ENCODE measurements at places on chromosomes 16 and 17.

GRCh38 chr16:66926171-66926947 lies 1.0 kb upstream of the RRAD start:
- DNase-seq: no peak

- no peak for DNase-seq
These were observed 305.2 kb upstream of the IRX3 start for GRCh38 chr16:54591816-54592246.

- DNase-seq: no peak
These were observed 241.5 kb downstream of the MAF start for GRCh38 chr16:79359082-79359481.

DNA sequence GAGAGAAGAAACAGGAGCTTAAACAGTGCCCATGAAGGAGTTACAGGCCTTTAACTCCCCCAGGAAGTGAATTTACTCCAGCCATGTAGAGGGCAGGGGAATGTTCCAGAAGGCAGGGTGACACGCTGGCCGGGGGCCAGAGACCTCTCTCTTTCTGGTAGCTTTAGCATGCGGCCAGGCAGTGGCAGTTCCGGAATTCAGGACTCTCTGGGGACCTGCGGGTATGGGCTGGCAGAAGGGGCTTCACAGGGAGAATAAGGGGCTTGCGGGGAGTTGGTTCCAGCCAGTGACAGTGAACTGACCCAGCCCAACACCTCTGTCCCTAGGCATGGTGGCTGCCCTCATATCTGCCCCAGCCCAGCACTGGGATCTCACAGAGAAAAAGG lies 40.0 kb downstream of the MYH3 start:
- DNase-seq: no peak

DNA sequence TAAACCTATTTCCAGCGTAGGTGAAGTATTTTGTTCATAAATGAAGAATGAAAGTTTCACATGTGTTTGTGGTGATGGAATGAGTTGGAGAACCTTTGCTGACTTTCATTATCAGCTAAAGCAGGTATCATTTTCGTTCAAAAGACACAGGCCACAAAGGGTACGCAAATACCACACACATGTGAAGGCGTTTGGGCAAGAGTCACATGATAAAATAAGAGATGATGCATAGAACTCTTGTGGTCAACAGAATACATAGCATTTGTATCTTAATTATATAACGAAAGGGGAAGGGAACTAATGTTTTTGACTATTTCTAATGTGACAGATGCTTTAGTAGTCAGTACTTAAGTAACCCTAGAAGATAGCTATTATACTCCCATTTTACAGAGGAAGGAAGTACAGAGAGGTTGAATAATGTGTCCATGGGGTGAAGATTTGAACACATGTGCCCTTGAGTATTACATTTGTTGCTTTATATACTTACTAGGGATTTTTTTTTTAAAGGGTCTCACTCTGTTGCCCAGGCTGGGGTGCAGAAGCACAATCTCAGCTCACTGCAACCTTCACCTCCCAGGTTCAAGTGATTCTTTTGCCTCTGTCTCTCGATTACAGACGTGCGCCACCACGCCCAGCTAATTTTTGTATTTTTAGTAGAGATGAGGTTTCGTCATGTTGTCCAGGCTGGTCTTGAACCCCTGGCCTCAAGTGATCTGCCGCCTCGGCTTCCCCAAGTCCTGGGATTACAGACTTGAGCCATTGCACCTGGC lies 4.8 kb downstream of the RPA1 start:
- DNase-seq: no peak

DNA sequence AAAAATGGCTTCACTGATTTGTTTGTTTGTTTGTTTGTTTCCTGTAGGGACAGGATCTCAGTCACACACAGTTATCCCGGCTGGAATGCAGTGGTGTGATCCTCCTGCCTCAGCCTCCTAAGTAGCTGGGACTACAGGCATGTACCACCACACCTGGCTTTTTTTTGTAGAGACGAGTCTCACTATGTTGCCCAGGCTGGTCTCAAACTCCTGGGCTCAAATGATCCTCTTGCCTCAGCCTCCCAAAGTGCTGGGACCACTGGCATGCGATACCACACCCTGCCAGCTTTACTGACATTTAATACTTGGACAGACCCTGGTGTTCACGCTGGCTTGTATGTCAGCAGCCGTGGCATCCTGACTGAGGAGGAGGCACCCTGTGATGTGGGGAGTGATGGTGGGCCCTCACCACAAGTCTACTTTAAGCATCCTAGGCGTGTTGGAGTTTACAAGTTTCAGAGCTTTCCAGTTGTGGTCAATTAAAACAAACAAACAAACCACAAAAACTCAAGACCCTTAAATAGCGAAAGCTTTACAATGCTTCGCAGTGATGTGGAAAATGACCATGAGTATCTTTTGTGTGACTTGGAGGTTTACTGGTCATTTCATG lies 5.1 kb downstream of the ABCA3 start:
- no peak for DNase-seq

- DNase-seq: no peak
These were observed 28.3 kb downstream of the ZNF276 start for GRCh38 chr16:89749637-89750036.

GRCh38 chr16:7849841-7850240 lies 517.2 kb downstream of the RBFOX1 start:
- DNase-seq: no peak

DNA sequence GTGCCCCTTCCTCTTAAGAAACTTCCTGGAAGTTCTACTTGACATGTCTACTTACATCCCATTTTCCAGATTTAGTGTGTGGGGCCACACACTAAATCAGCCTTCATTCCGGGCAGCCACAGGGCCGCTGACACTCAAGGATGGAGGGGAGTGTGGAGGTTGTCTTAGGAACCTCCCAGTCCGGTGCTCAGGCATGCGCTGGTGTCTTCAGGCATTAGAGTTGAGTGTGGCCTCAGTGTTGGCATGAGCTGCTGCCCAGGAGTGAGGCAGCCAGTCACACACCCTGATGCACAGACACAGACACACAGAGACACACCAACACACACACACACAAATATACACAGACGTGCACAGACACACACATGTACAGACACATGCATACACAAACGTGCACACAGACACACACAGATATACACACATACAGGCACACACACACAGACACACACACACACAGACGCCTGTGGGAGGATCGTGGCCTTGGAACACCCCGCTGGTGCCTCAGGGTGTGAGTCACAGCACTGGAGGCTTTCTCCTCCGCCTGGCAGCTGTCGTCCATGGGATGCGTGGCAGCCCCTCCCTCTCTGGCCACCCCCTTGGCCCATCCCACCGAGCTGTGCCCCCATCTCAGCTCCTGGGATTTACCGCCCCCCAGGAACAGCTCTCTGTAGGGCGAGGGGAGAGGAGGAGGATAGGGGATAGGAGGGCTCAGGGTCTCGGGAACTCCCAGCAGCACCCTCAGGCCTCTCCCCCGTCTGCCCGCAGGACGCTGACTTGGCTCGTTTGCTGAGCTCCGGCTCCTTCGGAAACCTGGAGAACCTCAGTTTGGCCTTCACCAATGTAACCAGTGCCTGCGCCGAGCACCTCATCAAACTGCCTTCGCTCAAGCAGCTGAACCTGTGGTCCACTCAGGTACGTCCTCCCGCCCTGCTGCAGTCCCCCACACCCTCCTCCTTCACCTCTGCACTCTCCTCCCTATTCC lies 75.6 kb upstream of the PLCG2 start:
- no peak for DNase-seq

GRCh38 chr17:10268005-10268404 lies 69.6 kb upstream of the GAS7 start:
- DNase-seq: no peak

DNA sequence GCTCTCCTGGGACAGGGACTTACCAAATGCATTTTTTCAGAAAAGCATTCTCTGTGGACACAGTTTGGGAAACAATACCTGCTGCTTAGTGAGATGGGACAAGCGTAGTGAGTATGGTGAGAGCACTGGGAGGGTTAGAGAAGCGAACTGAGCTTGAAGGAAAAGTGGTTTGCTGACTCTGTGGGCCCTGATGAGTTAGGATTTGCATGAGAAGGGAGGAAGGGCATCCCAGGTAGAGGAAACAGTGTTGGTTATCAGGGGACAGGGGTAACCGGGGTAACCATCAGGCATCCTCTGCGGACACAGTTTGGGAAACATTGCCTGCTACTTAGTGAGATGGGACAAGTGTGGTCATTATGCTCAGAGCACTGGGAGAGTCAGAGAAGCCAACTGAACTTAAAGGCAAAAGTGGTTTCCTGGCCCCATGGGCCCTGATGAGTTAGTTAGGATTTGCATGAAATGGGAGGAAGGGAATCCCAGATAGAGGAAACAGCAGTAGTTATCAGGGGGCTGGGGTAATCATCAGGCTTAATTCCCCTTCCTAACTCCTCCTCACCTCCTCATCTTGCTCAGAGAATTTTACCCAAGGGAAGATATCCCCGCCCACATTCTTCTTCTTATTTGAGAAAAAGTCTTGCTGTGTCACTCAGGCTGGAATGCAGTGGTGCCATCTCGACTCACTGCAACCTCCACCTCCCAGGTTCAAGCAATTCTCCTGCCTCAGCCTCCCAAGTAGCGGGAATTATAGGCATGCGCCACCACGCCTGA lies 319.3 kb downstream of the RBFOX1 start:
- no peak for DNase-seq

- no peak for DNase-seq
These were observed 129.0 kb downstream of the CCDC144A start for GRCh38 chr17:16818821-16819683.

DNA sequence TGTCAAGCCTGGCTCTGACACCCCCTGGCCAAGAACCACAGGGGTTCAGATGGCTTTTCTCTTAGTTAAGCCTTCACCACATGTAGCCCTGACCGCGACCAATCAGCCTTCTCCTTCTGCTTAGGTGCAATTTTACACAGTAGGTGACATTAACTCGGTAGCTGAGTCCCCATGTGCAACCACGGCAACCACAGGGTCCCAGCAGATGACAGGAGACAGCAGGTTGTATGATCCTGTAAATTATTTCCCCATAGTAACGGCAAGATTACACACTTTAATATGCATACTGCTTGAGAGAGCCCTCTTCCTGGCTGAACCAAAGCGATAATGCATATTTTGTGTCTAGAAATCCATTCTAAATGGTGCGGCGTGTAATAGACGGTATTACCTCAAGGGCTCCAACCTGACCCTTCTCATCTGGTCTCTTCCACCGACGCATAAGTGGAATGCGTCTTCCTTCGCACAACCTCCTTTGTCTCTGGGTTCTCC lies 458.7 kb upstream of the ZFHX3 start:
- DNase-seq: no peak

- DNase-seq: no peak
These were observed 12.8 kb upstream of the MT4 start for GRCh38 chr16:56551796-56552738.

GRCh38 chr16:23288209-23288608 lies 13.9 kb upstream of the SCNN1B start:
- DNase-seq: no peak

DNA sequence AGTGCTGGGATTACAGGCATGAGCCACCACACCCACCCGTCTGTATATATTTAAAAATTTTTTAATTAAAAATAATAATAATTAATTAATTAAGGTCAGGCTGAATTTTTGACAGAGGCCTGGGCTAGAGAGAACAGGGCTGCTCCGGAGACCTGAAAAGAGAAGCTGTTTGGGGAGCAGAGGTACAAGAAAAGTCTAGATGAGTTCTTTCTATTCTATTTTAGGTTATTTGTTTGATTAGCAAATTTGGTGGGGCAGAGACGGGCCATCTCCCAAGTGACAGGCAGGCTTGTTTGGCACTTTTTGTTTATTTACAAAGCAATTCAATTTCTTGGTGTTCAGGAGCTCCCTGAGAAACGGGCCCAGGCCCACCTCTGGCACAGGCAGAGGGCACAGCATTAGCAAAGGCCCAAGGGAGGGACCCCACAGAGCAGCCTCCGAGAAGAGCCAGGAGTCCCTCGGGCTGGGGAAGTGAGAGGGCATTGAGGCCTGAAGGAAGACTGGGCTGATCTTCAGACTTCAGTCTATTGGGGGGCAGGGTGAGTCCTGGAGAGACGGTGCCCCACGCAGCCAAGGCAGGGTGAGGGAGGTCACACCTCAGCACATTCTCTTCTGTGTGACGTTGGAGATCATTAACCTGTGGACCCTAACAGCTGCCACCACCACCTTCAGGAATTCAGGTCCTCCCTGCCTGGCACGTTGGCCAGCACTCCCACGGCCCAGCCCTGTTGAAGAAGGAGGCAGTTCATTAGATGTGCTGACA lies 10.8 kb upstream of the RIPOR1 start:
- no peak for DNase-seq

GRCh38 chr16:14501331-14502255 lies 128.5 kb downstream of the PARN start:
- no peak for DNase-seq

DNA sequence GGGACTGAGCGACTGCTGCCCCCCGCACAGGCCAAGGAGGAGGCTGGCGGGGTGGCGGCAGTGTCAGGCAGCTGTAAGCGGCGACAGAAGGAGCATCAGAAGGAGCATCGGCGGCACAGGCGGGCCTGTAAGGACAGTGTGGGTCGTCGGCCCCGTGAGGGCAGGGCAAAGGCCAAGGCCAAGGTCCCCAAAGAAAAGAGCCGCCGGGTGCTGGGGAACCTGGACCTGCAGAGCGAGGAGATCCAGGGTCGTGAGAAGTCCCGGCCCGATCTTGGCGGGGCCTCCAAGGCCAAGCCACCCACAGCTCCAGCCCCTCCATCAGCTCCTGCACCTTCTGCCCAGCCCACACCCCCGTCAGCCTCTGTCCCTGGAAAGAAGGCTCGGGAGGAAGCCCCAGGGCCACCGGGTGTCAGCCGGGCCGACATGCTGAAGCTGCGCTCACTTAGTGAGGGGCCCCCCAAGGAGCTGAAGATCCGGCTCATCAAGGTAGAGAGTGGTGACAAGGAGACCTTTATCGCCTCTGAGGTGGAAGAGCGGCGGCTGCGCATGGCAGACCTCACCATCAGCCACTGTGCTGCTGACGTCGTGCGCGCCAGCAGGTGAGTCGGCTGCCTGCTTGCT lies 5.6 kb upstream of the TMEM88 start:
- no peak for DNase-seq

- peak; percentile 37 for DNase-seq
These were observed 67.8 kb downstream of the C16orf78 start for GRCh38 chr16:49441366-49441780.

- no peak for DNase-seq
These were observed 30.0 kb downstream of the MAPT start for GRCh38 chr17:45924332-45924820.

DNA sequence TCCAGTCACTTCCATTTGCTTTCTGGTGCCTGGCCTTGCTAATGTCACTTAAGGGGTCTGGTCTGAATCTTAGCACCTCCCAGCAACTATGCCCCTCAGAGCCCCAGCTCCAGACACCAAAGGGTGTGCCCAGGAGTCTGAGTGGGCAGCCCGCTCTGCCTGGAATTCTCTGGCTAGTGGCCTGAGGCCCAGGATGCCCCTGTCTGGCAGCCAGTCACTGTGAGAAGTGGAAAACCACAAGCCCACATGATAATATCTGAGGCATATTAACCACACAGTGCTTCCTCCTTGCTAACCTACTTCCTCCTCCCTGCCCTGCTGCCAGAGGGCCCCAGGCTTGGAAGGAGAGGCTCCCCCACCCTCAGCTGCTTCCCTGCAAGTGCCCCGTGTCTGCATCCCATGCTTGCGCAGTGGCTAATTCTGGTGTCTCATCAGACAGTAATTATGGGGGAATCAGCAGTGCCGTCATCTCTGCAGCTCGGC lies 14.0 kb downstream of the SRCIN1 start:
- no peak for DNase-seq

GRCh38 chr17:6580625-6581024 lies 24.3 kb upstream of the PITPNM3 start:
- DNase-seq: no peak

- no peak for DNase-seq
These were observed 28.8 kb downstream of the TMEM92 start for GRCh38 chr17:50303051-50303450.

- no peak for DNase-seq
These were observed 45.9 kb downstream of the ABAT start for GRCh38 chr16:8720080-8720966.

- no peak for DNase-seq
These were observed 18.2 kb downstream of the ALOX15B start for GRCh38 chr17:8056976-8057625.

All from stimulated activated CD4-positive, alpha-beta T cell treated with anti-CD3 and anti-CD28 coated beads, Interleukin-1b, Interleukin-23, amount 100 ng/mL, for 1 hour (primary cell).